ENCODE measurements at places on chromosomes 6 and 20.
A peak's percentile ranks its signal among the peaks of the same experiment; 100 is the strongest.

- DNase-seq: no peak
Measured at GRCh38 chr20:55449091-55449490, 556.2 kb downstream of the CBLN4 start.

- no peak for DNase-seq
Measured at GRCh38 chr6:11964729-11965335, 47.3 kb upstream of the HIVEP1 start.

DNA sequence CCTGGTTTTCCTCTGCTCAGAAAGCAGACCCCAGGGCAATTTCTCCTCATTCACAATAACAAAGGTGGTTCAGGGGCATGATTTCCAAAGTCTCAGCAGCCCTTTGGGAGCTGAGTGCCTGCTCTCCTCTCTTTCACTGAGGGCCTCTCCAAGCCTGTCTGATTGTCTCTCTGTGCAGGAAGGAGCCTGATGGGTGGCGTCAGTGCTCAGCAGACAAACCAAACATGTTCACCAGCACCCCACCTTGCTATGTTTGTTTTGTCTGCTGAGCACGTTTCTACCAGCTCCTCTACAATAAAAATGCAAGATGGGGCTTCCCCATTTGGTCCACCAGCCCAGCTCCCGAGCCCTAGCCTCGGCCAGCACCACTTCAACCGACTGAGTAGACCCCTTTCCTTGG, 25.4 kb upstream of the TCP11 start:
- DNase-seq: no peak

DNA sequence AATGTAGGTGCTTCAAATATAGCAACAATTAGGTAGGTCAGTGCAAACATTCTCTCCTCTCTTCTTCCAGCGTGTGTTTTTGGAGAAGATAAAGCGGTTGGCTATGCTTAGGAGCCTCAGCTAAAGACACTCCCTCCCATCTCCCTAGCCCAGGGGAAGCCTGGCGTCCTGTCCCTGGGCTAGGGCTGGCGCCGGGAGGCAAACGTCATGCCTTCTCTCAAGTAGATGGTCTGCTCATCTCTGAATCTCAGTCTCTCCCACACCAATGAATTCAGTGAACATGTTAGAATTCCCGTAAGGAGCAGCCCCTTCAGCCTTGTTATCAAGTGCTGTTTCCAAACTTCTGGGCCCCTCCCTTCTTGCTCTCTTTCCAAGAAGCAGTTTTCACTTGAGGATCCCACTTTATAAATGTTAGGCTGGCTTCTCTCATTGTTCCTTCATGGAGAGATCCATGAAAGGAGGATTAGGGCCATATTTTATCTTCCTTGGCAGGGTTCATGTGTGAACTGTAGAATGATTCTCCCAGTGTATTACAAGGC, 142.8 kb downstream of the CLIC5 start:
- DNase-seq: no peak

DNA sequence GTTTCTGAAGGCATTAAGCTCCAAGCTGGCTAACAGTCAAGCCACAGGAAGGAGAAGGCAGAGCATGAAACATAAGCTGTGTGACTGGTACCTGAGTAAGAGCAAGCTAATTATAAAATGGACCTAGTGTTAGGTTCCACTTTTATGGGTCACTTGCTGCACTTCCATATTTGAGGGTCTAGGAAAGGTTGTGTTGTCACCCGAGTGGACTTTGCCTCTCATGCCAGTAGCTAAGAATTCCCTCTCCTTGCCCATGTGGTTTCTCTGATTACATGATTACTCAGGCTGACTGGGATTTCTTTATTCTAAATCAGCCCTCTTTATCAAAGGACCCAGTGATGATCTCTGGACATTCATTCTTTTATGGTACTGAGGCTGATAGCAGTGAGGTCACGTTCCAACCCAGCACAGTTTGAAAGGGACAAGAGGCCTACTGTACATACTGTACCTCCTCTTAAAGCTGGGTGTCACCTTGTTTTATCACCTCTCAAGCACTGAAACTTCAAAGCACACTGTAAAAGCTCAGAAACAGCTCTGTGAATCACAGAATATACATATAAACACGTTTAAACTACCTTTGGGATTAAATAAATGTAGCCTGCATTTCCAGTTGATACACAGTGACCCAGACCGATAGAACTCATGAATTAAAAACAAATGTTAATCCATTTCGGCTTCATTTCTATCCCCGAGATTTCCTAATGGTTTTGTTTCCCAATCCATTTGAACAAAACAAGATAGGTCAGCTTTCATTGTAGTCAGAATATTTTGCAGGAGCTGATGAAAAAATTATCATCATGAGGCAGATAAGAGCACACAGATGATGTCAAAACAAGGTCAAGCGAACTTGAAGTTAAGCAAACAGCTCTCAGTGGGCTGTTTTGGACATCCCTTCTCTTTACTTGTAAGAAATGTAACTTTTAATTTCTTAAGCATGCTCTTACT, 96.5 kb downstream of the ALDH8A1 start:
- peak; percentile 81 for DNase-seq

- no peak for DNase-seq
Measured at GRCh38 chr6:81820980-81821379, 68.5 kb upstream of the TENT5A start.

GRCh38 chr6:14068133-14068532, 49.4 kb upstream of the CD83 start:
- peak; percentile 98 for DNase-seq

GRCh38 chr20:34862724-34863123, 9.9 kb downstream of the GGT7 start:
- no peak for DNase-seq

- no peak for DNase-seq
Measured at GRCh38 chr6:108846101-108846500, 2.1 kb upstream of the ARMC2 start.

GRCh38 chr6:133811557-133811956, 77.4 kb upstream of the TCF21 start:
- DNase-seq: no peak

GRCh38 chr6:133841176-133841575, 47.7 kb upstream of the TCF21 start:
- DNase-seq: no peak

GRCh38 chr20:36606158-36607066, 833 bp downstream of the RAB5IF start:
- peak; percentile 21 for DNase-seq

DNA sequence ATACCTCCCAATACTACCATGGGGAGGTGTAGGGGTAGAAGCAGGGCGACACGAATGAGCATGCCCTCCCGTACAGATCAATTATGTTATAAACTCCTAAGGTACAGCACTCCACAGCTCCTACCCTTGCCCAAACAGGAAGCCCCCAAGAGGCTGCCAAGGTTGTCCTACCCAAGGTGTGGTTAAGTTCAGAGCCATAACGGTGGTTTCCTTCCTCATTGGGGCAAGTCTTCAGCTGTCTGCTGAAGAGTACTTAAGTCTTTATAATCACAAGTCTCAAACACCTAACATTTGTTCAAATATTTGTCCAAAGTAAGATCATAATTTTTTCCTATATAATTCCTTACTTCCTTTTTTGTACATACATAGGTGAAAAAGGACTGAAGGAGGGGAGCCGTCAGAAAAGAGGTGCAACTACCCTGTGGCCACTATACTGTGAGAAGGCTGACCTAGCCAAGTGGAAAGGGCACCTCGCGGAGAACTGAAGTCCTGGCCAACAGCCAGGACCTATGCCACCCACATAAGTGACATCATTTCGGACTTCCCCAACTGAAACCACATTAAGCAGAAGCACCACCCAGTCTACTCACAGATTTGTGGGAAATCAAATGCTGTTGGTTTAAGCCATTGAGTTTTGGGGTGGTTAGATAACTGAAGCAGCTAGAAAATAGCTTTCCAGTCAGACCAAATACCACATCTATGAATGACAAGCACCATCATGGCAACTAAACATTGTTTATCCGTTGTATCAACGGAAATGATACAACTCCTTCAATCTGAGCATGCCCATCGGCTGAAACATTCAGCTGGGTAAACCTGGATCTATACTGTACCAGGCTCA, 2.9 kb upstream of the RAB22A start:
- peak; percentile 87 for DNase-seq

GRCh38 chr20:59938221-59938620, 1.9 kb downstream of the PPP1R3D start:
- peak; percentile 16 for DNase-seq

DNA sequence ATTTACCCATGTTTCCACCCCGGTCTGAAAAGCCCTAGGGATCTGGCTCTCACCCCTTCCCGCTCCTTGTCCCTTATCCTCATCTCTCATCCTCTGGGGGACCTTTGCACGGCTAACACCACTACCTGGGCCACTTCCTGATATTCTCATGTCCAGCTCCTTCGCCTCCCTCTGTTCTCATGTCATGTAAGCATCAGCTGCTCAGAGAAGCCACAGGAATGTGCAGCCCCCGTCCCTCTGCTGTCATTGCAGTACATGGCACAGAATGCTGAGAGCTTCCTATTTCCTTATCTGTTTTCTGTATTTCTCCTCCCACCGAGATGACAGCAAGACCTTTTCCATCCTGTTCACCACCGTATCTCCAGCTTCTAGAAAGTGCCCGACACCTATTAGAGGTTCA, 102.4 kb downstream of the MTHFD1L start:
- no peak for DNase-seq

- DNase-seq: no peak
Measured at GRCh38 chr6:3137057-3137777, 18.7 kb downstream of the BPHL start.

DNA sequence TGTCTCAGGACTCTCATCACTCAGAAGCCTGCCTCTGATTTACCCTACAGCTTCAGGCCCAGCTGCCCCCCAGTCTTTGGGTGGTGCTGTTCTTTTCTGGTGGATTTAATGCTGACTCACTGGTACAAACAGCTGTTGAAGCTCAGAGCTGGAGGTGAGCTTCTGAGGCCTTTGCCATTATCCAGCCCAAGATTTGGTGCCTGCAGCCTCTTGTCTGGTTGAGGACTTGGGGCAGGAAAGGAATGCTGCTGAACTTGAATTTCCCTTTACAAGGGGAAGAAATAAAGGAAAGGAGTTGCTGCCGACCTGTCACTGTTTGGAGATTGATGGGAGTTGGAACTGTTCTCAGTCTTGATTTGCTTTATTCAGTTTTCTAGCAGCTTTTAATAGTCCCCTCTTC, 19.8 kb downstream of the ABCF1 start:
- DNase-seq: peak; percentile 56
